Breast epithelium (tissue), 4 donors: ENCODE measurements at places on chromosomes 7 and 10. TPM values are rescaled to one million over a fixed set of nuclear protein-coding genes. Genes with fewer than 3 reads are reported as not detected.

GRCh38 chr7:5428478-5429252, 5.0 kb upstream of the TNRC18 start:
- DNase-seq: no peak

DNA sequence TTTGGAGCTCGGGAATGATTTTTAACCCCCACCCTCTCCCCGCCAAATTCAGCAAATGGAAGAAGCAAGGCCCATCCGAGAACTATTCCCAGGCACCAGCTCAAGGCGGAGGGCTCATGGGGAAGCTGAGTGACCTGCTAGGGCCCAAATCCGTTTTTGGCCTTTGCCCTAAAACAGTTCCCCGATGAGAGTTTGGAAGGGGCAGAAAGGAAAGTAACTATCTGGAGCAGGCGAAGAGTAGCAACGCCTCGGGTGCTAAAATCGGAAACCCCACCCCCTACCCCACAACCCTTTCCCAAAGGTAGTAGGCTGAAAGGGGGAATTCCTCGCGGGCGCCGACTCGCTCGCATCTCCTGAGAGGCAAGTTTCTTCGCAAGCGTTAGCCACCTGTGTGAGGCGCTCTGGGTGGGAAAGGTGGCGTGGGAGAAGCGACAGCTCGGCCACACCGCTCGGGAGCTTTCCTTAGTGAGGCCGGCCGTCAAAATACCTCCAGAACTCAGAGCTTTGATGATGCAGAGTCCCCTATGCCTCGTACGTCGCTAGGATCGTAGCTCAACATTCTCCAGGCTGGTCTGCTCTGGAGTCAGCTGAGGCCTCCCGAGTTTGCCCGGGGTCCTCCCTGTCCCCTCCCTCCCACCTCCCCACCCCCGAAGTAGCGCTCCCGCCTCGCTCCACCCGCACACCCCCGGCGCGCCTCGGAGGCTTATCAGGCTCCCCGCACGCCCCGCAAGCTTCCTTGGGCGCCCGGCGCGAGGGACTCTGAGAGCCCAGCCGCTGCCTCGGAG, 642 bp upstream of the PRKG1 start:
- DNase-seq: no peak

Gene SPAM1
- total RNA-seq: not detected

Gene CYP2W1
- total RNA-seq: not detected

Gene AKR1C4
- total RNA-seq: not detected

DNA sequence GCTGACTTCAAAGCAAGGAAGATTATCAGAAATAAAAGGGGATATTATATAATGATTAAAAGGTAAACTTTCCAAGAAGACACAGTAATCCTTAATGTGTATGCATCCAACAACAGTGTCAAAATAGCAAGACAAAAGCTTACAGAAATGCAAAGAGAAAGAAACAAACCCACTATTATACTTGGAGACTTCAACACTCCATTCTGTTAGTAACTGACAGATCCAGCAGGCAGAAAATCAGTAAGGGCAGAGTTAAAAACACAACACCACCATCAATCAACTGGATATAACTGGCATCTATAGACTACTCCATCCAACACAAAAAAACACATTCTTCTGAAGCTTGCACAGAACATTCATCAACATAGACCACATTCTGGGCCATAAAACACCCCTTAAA, 103.8 kb downstream of the OR13A1 start:
- DNase-seq: no peak

Gene METTL27
- 1.6 TPM for total RNA-seq

- DNase-seq: no peak
Observed at GRCh38 chr10:117653170-117653515, 110.6 kb downstream of the EMX2 start.

DNA sequence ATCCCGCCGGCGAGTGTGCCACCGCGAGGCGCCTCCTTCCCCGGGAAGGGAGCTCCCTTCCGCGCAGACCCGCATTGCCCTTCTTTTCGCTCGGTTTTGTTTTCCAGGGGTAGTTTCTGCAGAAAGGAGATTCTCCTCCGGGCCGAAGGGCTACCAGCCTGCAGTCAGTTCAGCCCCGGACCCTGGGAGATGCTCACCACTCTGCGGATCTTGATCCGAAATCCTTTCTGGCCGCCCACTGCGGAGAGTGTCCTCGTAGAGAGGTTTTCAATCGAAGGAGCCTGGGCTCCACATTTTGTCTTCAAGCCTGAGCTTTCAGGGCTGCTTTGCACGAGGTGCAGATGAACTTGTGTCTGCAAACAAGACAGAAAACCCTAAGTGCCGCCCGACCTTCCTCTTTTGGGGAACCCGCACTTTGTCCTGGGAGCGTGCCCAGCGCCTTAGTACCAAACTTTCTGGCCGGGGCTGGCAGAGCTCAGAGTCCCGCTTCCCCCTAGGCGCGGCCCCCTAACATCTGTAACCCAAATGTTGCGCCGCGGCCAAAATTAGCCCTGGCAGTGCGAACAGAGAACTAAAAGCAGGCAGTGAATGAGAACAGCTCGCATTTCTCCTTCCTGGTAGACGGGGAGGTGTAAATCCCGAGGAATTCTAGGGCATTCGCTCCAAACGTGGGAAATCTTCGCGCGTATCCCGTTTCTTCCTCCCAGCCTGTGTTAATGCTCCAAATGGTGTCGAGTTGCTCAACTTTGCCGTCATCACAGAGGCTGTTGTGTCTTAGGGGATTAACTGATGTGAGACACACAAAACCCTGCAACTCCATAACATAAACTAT, 6.7 kb upstream of the EN2 start:
- no peak for DNase-seq

DNA sequence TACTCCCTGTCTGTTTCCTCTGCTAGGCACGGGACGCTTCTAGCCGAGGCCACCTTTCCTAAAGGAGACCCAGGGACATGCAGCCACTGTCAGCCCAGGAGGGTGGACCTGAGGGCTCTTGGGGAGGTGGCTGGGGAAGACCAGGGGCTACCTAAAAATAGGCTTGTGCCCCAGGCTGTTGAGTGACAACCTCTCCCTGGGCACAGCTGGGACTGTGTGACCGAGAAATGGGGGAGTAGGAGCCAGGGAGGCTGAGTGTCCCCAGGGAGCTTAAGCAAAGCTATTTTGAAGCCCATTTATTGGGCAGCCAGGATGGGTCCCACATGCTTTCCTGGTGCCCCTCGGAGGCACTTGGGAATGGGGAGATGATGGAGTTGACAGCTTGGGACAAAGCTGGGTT, 63.8 kb downstream of the CALML3 start:
- no peak for DNase-seq

Gene TAF5
- 5.9 TPM for total RNA-seq

DNA sequence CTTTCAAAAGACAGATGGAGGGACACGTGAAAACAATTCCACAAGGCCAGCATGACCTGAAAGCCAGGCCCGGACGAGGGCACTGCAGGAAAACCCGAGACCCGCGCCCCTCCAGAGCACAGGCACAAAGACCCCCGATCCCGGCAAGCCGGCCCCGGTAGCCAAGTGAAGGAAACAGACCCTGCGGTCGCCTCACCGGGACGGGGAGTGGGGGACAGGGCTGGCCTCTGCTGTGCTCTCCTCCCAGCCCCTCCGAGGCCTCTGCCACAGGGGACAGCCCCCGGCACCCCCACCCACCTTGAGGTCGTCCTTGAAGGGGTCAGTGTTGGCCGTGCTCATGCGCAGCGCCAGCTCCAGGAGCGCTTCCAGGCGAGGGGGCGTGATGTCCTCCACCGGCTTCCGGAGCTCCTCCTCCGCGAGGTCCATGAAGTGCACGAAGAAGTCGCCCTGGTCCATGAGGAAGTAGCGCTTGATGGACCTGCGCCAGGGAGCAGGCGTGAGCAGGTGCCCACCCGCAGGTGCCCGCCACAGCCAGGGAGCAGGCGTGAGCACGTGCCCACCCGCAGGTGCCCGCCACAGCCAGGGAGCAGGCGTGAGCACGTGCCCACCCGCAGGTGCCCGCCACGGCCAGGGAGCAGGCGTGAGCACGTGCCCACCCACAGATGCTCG, 11.3 kb upstream of the ADAM8 start:
- DNase-seq: no peak

- DNase-seq: no peak
Observed at GRCh38 chr7:139994356-139994755, 68.4 kb downstream of the PARP12 start.

DNA sequence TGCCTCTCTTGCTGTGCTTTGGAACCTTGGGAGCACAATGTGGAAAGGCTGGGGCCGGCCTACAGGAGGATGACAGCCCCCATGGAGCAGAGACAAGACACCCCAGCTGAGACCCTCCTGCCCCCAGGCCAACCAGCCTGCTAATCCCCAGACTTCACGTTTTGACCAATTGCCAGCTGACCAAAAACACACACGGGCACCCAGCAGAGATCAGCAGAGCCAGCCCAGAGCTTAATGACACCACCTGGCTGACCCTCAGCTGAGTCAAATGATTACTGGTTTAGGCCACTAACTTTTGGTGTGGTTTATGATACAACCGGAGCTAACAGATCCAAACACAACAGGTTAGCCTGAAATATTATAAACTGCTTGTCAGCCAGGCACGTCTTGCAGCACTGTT, 111.2 kb upstream of the KIF5B start:
- no peak for DNase-seq

DNA sequence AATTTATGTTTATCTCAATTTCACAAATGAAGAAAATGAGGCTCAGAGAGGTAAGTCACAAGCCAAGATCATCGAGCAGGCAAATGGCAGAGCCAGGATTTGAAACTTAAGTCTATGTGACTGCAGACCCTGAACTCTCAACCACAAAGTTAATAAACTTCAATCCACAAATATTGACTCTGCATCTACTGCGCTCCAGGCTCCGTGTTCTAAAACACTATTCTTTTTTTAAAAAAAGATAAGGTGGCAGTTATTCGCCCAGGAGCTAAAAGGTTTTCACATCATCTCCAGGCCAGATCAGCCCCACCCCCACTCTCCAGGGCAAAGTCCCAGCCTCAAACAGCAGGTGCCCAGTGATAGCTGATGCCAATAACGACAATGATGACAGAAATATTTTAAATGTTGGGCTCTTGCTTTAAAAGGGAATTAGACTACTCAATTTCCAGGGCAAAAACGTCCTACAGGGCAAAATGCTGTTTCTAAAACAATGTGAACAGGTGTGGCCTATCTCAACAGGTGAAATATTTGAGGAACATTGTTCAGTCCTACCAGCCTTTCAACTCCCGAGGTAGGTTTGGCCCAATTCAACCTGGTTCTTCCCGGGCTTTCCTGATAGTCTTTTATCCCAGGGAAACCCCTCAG, 85.2 kb downstream of the SORBS1 start:
- DNase-seq: no peak

DNA sequence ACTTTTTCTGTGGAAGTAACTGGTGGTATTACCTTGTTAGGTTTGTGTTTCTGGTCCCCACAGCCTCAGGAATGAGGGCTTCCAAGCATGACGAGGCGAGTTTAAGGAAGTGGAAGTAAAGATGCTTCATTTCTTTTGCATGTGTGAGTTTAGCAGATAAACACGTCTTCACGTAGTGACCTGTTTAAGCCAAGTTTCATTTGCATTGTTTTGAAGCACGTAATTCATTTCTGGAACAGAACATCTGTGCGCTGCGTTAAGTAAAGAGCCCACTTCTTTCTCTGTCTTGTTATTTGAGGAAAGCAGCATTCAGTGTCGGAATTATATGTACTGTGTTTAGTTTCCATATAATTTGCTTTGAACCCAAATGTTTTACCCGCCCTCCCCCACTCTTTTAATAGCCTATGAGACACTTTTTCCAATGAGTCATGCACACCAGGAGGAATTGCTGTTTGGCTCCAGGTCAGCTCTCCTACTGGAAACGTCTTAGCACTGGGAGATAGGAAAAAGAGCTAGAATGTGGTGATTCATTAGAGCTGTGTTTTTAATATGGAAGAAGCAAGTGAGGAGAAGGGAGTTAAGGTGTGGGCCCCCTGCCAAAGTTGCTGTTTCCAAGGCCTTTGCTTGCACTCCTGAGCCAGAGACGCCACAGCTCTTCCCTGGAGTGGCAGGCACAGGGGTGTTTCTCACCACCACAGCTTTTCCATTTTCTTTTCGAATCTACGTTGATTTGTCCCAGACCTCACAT, 36.7 kb downstream of the BTBD16 start:
- no peak for DNase-seq

DNA sequence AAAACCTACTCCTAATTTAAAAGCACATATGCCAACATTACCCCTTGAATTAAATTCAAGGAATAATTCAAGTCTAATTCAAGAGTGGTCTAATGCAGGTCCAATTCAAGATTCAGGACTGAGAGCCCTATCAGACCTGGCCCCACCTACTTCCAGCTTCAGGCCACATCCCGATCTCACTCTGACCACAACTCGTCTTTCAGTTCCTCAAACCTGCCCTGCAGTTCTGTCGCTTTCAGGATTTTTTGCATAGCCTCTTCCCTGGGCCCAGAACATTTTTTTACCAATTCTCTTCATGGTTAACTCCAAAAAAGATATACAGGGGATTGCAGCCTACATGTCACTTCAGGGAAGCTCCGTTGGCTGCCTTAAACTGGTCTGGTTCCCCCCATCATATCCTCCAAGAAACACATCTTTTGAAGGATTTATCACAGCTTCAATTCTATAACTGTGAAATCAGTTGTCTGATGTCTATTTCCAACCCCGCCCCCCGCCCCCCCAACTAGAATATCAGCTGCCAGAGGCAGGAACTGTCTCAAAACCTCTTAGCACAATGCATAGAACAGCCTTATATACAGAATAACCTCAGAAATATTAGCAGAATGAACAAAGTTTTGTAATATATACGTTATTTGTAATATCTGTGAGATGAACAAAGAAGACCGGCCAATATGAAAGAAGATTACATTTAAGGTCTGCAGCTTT, 20.8 kb downstream of the CCDC6 start:
- no peak for DNase-seq

DNA sequence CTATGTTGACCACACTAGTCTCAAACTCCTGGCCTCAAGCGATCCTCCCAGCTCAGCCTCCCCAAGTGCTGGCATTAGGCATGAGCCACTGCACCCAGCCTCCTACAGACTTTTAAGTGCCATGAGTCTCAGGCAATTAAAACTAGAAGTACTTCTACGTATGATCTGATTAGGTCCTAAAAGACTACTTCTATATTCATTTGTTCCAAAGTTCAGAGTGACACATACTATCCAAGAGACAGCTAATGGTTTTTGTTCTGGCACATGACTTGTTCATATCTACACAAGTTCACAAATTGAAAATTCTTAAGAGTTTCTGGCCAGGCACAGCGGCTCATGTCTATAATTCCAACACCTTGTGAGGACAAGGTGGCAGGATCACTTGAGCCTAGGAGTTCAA, 11.7 kb downstream of the ARHGAP19 start:
- DNase-seq: no peak

GRCh38 chr7:128879461-128879938, 16.8 kb downstream of the ATP6V1F start:
- no peak for DNase-seq
